Fibroblast of skin of back (primary cell): ENCODE measurements at places on chromosomes 13 and 19.

DNA sequence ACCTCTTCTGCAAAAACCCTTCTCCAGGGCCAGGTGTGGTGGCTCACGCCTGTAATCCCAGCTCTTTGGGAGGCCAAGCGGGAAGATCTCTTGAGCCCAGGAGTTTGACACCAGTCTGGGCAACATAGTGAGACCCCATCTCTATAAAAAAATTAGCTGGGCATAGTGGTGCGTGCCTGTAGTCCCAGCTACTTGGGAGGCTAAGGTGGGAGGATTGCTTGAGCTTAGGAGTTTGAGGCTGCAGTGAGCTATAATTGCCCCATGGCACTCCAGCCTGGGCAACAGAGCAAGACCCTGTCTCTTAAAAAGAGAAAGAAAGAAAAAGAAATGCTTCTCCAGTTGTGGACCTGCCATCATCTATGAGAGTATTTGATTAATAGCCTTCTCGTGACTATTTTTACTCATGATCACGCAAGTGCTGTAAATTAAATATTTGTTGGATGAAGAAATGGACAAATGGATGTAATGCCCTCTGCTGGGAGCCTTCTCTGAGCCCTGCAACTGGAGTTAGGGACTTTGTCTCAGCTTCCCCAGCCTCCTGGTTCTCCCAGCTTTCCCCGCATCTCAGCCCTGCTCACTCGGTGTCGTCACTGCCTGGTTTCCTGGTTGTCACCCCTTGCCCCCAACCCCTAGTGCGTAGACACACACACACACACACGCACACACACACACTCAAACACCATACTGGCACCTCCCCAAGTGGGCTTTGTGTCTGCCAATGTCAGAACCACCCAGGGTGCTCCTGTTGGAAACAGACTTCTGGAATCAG lies 12.2 kb downstream of the WIZ start:
- DNase-seq: no peak

GRCh38 chr13:79880818-79881217 lies 399.9 kb downstream of the NDFIP2 start:
- DNase-seq: no peak

DNA sequence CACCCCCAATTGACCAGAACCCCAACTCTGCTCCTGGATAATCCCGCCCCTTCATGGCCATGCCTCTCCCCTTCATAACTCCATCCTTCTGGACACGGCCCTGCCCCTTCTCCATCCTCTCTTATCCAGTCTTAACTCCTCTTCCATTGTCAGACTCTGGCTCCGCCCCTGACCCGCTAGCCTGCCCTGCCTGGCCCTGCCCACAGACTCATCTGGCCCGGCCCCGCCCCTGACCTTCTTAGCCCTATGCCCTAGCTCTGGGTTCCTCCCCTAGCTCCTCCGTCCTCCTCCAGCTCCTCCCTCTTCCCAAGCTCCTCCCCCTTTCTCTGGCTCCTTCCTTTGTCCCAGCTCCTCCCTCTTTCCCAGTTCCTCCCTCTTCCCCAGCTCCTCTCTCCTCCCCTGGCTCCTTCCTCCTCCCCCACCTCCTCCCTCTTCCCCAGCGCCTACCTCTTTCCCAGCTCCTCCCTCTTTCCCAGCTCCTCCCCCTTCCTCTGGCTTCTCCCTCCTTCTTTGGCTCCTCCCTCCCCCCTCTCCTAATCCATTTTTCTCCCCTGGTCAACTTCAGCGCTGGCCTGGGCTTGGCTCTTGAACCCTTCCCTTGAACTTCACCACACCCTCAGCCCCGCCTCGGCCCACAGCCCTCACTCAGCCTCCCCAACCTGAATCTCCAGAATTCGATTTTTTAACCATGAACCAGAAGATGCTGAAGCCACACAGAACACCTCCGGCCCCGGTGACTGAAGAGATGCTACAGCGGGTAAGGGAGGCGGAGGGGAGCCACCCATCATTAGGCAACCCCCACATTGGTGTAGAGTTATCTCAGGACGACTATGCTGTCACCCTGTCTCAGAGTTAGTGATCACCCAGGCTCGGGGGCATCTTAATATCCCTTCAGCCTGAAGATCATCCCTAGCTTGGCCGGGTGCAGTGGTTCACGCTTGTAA lies 9.2 kb upstream of the ZNF358 start:
- DNase-seq: peak; percentile 75

DNA sequence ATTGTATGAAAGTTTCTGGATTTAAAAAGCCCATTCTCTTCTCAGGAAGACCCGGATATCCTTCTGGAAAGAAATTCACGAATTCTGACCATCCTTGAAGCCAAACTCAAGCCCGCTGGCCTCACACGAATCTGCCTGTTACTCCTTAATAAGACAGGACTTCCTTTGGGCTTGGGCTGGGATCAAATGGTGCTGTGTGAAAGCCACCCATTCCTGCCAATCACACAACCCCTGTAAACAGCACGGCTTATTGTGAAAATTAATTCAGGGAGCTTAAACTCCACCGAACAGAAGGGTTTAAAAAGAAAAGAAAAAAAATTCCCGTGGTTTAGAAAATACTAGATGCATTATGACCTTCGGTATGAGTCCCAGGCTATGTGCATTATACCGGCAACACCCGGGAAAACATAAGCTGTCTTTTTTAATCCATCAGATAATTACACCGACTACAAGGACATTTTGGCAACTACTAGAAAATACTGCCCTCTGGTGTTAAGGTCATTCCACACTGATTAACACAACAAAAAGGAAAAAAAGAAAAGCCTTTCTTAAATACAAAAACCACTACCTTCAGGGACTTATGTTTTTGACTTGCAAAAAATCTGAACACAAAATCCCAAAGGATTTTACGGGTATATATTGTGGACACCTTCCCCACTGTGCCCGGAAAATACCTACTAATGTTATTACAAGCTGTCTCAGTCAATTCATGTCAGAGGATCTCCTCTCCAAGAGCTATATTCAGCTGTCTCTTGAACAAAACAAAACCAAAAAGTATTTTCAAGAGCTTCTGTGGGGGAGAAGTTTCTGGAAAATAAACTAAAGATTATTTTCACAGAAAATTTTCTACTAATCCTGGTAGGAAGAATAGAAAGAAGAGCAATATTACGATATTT lies 76.0 kb upstream of the LSM14A start:
- peak; percentile 61 for DNase-seq

DNA sequence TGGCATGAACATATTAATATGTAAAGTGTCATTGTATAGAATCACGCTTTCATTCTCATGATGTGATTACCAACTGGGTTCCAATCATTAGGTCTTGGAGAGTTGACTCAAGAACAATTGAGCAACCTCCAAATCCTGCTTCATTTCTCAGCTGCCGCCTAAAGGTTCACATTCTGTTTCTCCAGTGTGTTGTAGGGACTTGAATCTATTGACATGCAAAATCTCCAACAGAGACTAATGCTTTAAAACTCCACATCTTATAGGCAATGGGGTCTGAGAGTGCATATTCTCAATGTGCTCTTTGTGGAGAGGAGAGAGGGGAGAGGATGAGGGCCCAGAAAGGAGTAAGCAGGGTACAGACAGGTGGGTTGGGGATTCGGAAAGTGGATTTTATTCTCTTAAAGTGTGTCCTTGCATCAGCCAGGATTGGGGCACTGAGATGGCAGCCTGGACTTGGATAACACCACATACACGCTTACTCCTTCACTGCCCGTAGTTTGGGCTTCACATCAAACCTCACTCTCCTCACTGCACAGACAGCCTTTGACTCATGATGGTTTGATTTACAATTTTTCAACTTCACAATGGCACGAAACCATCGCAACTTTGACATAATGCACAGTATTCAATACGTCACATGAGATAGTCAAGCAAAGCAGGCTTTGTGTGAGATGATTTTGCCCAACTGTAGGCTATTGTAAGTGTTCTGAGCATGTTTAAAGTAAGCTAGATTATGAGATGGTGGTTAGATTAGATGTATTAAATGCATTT lies 241.3 kb upstream of the IRS2 start:
- DNase-seq: no peak

DNA sequence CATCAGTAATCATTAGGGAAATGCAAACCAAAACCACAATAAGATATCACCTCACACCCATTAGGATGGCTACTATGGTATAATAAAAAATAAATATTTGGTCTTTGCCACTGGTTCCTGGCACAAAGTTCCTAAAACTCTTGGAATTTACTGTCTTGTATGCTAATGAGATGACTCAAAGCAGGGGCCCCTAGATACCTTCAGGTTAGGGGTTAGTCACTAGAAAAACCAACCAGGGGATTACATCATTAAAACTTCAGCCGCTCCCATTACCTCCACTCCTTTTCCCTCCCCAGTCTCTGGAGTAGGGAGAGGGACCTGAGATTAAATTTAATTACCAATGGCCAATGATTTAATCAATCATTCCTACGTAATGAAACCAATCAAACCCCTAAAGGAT lies 49.6 kb downstream of the THSD1 start:
- DNase-seq: peak; percentile 60

GRCh38 chr19:21432590-21432989 lies 35.7 kb downstream of the ZNF493 start:
- DNase-seq: no peak

DNA sequence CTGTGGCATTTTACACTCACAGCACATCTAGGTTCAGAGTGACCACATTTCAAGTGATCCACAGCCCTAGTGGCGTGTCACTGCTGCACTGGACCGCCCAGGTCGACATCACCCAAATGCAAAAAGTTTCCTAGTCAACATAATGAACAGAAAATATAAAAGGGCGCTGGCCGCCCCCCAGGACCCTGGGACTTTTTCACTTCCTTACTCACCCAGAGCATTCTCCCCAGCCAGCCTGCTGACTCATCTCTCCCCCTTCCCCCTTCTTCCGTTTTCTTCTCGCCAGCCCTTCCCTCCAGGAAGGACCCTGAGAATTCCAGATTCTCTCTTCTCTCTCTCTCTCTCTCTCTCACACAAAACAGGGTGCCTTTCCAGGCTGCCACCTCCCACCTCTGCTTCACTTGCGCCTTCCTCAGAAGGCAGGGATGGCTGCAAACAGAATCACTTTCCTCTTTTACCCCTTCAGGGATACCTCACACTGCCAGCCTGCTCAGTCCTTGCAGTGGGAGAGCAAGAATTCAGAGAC lies 21.0 kb upstream of the GRWD1 start:
- DNase-seq: peak; percentile 84
